ENCODE measurements at places on chromosomes 6 and 20.

GRCh38 chr20:20549704-20550103 is 162.7 kb downstream of the RALGAPA2 start:
- peak; percentile 59 for DNase-seq

GRCh38 chr6:126821706-126822105 is 296.8 kb upstream of the RSPO3 start:
- DNase-seq = no peak

GRCh38 chr6:75334266-75335040 is 49.9 kb upstream of the TMEM30A start:
- DNase-seq = no peak

GRCh38 chr20:36904690-36905089 is 28.8 kb downstream of the TLDC2 start:
- no peak for DNase-seq

- no peak for DNase-seq
These were observed 54.7 kb downstream of the ENPP1 start for GRCh38 chr6:131862476-131862875.

- no peak for DNase-seq
These were observed 36.8 kb upstream of the BHLHE23 start for GRCh38 chr20:63043348-63044203.

- DNase-seq = peak; percentile 8
These were observed at the start of gene WFDC2 for GRCh38 chr20:45469336-45470261. TSS of gene WFDC2 (plus strand) at chr20:45469753. CDS start at chr20:45469782, 29 bp downstream.

DNA sequence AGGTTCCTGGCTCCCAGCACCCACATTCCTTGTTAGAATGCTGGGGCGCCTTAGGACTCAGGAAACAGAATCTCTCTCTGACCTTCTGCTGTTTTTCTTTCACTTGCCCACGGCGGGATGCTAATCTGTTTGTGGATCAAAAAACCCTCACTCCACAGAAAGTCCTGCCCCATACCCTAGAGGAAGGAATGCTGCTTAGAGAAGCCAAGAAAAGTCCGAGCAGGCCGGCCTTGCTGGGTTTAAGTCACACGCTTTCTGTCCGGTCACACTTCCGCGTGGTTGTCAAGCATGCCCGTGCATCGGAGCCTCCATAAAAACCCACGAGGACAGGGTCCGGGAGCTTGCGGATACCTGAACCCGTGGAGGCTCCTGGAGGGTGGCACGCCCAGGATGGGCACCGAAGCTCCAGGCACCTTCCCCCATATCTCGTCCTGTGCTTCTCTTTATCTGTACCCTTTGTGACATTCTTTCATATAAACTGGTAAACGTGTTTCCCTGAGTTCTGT is 223.1 kb downstream of the NRN1 start:
- DNase-seq = no peak

DNA sequence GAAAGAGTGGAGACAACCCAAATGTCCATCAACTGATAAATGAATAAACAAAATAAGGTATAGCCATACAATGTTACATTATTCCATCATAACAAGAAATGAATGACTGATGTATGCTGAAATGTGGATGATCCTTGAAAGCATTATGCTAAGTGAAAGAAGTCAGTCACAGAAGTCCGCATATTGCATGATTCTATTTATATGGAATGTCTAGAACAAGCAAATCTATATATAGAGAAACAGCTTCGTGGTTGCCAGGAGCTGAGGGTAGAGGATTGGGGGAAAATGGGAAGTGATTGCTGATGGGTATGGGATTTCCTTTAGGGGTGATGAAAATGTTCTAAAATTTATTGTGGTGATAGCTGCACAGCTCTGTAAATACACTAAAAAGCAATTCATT is 196.8 kb downstream of the ATXN1 start:
- DNase-seq = no peak

DNA sequence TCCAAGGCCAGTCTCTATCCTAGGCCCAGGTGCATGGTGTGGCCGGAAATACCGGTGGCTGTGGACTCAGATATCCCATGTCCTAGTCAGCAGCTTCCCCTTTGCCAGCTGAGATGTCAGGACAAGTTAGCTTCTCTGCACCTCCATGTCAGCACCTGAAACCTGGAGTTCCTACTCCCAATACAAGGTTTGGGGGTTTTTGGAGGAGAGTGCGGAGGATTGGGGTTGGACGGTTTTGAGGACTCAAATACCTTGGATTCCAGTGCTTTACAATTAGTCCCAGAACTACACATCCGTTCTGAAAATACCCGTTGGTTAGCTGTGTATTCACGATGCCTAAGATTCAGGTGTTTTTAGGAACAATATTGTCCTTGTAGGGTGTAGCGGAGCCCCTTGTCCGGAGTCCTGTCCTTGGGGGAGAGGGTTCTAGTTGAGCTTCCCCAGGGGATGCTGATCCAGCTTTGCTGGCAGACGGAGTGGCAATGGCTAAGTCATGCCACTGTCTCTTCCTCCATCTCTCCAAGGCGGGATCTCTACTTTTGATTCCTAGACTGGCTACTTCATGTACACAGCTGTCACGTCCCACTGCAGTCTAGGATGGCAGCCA is 45.0 kb downstream of the ADNP start:
- DNase-seq = no peak

DNA sequence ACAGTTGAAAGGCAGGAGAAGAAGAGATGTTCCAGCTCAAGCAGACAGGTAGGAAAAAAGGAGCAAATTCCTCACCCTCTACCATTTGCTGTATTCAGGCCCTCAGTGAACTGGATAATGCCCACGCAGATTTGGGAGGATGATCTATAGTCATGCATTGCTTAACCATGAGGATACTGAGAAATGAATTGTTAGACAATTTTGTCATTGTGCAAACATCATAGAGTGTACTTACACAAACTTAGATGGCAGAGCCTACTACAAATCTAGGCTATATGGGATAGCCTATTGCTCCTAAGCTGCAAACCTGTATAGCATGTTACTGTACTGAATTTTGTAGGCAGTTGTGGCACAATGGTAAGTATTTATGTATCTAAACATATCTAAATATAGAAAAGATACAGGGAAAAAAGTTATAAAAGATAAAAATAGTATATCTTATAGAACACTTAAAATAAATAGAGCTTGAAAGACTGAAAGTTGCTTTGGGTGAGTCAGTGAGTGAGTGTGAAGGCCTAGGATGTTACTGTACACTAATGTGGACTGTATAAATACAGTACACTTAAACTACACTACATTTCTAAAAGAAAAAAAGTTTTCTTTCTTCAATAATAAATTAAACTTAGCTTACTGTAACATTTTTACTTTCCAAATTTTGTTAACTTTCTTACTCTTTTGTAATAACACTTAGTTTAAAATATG is 672.3 kb downstream of the UTRN start:
- no peak for DNase-seq

DNA sequence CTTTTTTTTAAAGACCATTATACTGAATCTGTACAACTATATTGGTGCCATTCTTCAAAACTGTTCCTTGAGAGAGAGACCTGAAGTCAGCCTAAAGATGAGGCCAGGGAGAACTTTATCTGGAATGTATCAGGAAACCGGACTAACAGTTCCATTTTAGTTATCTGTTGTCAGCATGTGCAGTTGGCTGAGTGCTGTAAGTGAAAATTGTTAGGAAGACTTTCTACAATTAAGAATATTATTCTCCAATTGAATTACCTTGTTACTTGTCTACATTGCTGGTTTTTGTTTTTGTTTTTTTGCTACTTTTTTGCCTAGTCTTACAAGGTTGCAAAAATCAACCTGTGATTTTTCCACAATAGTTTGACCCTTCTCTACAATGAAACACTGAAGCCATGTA is 7.5 kb downstream of the CEP57L1 start:
- DNase-seq = no peak

DNA sequence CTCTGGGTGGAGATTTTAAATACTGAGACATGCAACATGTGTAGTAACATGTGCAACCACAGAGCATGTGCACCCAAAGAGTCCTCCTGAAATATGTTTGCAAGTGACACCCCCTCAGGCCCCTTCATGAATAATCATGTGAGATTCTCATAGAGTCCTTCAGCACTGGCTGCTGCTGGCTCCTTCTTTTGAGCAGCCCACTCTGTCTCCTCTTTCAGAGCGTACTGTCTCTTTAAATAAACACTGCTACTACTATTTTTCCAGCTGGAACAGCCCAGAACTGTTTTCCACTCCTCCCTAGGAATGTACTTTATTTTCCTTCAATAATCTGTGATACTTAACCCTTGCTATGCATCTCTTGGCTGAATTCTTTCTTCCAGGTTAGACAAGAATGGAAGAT is 42.0 kb downstream of the HLA-DRB5 start:
- DNase-seq = no peak

GRCh38 chr6:57195457-57195856 is 23.3 kb downstream of the BAG2 start:
- no peak for DNase-seq

DNA sequence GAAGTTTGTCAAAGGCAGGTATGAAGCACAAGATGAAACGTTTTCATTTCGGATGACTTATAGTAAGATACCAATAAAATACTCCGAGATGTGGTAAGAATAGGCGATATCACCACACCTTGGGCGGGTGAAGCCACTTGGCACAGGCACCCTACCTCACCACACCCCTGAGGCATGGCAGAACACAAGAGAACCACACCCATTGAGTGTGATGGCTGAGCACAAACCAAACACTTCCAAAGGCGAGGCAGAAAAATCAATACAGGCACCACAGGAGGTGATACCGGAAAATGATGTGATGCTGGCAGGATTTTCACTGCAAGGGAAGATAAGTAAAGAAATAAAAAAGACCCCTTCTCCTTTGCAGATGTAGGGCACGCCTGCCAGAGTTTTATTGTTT is 332.9 kb upstream of the PRDM1 start:
- DNase-seq = peak; percentile 15

- no peak for DNase-seq
These were observed 1317.8 kb upstream of the MAP3K7 start for GRCh38 chr6:91904586-91905164.

DNA sequence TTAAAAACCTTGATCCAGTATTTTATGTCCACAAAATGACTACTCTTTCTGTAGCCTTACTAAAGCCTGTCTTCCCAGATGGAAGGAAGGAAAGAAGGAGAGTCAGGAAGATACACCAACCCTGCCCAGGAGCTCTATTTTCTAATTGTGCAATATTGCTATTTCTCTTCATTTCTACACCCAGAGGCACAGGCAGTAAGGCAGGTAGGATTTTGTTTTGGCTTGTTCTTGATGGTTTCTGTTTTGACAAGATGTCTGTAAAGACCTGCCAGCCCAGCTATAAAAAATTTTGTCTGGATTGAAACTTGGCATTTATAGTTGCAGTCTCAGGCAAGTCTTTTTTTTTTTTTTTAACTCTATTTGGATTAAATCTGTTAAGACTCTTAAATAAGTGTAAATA is 587.5 kb upstream of the ARID1B start:
- DNase-seq = no peak

DNA sequence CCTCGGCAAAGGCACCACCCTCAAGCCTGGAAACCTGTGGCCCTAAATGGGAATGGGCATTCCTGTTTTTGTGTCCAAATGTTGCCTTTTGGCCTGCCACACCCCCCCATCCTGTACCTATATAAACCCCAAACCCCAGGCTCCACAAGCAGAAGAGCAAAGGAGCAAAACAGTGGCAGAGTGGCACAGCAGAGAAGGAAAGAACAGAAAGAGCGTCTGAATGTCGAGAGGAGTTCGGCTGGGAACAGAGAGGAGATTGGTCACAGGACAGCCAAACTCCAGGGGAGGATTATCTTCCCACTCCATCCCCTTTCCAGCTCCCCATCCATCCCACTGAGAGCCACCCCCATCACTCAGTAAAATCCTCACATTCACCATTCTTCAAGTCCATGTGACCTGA is 58.0 kb upstream of the PREP start:
- DNase-seq = no peak

GRCh38 chr20:58590679-58591473 is 60.2 kb upstream of the STX16 start:
- DNase-seq = no peak

DNA sequence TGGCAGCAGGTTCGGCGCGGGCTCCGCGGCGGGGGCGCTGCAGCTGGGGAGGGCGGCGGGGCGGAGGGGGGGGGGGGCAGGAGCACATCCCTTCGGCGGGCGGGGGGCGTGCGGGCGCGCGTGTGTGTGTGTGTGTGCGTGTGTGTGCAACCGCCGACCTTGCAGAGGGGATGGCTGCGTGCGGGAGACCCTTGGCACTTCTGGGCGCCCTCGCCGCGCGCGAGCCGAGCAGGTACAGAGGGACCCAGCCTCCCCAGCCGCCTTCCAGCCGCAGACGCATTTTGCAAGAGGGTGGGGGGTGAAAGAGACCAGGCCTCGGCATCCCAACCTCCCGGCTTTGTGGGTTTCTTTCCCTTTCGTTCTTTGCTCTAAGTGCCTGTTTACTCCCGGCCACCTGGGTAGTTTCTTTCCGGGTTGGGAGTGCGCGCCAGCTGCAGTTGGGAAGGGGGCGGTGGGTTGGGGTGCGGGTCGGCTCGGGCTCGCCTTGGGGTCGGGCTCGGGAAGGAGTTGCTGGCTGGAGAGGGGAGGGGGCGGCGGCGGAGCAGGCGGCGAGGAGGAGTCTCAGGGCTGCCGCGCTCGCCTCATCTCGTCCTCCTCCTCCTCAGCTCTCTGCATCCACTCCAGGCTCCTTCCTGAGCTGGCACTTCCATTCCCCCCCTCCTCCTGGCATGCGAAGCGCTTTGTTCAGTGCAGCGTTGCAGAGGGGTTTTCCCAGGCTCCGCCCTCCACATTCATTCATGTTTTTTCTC is 620 bp downstream of the HIVEP1 start:
- peak; percentile 84 for DNase-seq

DNA sequence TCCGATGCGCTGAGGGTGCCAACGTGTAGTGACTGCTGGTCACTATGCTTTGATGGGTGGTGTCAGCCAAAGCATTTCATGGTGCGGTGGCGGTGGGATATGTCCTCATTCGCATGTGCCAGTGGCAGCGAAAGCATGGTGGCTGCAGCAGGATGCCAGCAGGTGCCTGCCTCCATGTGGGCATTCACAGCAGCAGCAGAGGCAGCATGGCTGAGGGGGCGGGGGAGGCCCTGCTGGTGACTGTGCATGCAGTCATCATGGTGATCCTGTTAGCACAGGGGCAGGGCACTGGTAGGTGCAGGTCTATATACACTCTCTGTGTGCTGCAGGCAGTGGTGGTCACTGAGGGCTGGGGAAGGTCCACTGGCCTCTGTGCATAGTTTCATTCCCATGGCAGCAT is 22.0 kb downstream of the FIG4 start:
- no peak for DNase-seq

- no peak for DNase-seq
These were observed 202.2 kb upstream of the CDYL start for GRCh38 chr6:4574007-4574406.

DNA sequence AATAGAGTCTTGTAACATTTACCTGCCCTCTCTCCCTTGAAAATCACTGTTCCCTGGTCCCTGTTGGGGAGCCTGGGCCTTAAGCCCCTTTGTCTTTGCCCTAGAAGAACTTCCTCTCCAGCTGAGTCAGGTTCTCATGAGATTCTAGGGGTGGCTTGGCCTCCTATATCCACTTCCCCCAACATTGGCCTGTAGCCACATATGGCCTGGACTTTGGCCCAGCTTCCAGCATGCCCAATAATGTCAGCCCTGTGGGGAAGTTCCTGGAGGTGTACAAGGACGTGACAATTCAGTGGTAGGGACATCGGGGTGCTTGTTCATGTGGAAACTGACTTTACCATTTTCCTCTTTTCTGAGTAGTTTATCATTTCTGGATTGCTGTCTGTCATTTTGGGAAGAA is 17.2 kb upstream of the MAS1L start:
- DNase-seq = no peak

Data from NCI-H1417 (cell line).